ENCODE measurements at places on chromosomes 4 and X.

DNA sequence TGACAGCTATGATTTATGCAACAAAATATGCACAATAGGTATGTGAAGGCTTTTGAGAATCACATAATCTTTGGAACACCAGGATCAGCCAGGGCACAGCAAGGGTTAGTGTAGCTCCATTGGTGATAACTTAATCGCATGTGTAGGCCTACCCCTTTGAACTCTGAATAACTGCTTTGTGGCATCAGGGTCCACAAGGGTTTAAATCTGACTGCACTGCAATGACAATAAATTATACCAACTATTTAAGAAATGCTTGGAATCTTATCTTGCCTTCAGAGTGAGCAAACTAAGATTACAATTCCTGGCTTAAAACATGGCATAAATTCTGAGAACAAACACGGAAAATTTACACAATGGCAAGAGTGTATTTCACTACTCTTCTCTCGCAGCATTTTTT lies 245.8 kb downstream of the FBXO8 start:
- DNase-seq: no peak

DNA sequence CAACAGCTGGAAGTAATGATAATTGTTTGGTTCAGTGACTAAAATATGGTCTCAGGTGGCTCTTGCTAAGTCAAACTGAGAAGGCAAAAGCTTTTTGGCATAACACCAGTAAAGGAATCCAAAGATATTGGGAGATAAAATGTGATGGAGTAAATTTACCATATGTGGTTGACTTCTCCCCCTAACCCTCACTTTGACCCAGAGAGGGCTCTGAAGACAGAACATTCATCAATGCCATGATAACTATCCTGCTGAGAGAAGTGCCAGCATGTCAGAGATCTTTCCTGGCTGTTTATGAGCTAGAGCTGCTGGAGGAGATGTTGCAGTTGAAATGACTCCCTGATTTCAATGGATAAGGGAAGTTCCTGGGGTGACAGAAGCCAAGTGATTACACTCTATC lies 213.4 kb downstream of the SPCS3 start:
- DNase-seq: no peak

DNA sequence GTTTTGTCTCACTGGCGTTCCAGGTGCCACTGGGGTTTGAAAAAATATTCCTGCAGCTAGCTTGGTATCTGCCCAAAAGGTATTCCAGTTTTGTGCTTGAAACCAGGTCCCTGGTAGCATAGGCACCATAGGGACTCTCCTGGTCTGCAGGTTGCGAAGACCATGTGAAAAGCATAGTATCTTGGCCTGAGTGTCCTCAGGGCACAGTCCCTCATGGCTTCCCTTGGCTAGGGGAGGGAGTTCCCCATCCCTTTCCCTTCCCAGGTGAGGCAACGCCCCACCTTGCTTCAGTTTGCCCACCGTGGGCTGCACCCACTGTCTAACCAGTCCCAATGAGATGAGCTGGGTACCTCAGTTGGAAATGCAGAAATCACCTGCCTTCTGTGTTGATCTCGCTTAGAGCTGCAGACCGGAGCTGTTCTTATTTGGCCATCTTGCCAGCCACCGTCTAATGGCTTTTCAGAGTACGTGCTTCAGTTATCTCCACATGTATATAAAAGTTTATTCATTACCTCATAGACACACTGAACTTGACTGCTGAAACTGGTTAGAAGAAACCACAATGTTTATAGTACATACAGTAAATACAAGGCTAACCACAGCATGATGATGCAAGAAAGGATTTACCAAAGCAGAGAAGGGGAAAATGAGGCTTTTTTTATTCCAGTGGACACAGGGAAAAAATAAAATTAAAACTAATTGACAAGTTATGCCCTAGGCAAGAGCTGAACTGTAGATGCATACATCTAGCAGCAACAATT lies 10.6 kb downstream of the PBDC1 start:
- no peak for DNase-seq

GRCh38 chrX:43845776-43846175 lies 36.5 kb downstream of the MAOB start:
- DNase-seq: no peak

DNA sequence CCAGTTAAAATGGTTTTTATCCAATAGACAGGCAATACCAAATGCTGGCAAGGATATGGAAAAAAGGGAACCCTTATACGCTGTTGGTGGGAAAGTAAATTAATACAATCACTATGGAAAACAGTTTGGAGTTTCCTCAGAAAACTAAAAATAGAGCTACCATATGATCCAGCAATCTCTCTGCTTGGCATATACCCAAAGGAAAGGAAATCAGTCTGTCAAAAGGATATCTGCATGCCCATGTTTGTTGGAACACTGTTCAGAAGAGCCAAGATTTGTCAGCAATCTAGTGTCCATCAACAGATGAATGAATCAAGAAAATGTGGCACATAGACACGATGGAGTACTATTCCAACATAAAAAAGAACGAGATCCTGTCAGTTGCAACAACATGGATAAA lies 91.0 kb upstream of the SH3RF1 start:
- peak; percentile 60 for DNase-seq

DNA sequence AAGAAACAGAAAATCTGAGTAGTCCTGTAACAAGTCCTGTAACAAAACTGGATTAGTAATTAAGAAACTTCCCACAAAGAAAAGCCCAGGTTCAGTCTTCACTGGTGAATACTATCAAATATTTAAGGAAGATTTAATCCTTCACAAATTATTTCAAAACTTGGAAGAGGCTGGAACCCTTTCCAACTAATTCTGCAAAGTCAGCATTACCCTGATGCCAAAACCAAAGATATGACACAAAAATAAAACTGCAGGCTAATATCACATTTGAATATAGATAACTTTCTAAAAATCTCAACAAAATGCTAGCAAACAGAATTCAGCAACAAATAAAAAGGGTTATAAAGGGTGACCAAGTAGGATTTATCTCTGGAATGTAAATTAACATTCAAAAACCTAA lies 80.5 kb downstream of the AR start:
- DNase-seq: no peak

DNA sequence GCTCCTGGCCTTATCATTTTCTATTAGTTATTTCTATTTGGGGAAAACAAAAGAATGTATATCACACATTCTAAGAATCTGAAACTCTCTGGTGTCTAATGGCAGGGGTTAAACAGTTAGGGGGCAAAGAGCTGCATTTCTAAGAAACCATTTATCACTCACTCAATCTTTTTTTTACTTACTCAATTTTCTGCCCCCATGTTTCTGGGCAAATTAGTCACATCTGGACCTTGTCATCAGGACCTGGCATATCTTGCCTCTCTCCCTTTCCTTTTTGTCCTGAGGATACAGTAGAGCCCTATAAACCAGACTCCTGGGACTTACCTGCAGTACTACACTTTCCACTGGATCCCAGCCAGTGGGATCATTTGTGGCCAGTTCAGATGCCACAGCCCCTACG lies 89.1 kb downstream of the ANXA3 start:
- no peak for DNase-seq

Data from NCI-H446 (cell line).